ENCODE measurements at places on chromosomes 5 and 9.

- DNase-seq, result no peak
Measured at GRCh38 chr5:77312413-77312812, 101.9 kb downstream of the PDE8B start.

DNA sequence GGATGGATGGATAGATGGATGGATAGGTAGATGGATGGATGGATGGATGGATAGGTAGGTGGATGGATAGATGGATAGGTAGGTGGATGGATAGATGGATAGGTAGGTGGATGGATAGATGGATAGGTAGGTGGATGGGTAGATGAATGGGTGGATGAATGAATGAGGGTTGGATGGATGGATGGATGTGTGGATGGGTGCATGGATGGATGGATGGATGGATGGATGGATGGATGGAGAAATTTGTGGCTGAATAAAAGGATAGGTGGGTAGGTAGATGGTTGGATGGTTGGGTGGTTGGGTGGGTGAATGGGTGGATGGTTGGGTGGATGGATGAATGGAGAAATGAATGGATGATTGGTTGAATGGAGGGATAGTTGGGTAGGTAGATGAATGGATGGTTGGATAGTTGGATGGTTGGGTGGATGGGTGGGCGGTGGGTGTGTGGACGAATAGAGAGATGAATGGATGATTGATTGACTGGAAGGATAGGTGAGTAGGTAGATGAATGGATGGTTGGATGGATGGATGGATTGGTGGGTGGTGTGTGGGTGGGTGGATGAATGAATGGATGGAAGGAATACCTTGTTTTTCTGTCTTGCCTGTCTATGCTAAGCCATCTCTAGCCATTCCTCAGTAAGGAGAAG is 71.0 kb upstream of the ASS1 start:
- DNase-seq, result no peak

DNA sequence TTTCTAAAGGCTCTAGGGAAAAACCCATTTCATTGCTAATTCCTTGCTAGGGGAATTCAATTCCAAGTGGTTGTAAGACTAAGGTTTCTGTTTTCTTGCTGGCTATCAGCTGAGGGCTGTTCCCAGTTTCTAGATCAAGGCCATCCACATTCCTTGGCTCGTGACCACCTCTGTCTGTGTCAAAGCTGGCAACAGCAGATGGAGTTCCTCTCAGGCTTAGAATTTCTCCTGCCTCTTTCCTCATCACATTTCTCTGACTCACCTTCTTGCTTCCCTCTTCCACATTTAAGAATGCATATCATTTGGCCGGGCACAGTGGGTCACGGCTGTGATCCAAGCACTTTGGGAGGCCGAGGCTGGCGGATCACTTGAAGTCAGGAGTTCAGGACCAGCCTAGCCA is 19.0 kb downstream of the DAB2IP start:
- no peak for DNase-seq

DNA sequence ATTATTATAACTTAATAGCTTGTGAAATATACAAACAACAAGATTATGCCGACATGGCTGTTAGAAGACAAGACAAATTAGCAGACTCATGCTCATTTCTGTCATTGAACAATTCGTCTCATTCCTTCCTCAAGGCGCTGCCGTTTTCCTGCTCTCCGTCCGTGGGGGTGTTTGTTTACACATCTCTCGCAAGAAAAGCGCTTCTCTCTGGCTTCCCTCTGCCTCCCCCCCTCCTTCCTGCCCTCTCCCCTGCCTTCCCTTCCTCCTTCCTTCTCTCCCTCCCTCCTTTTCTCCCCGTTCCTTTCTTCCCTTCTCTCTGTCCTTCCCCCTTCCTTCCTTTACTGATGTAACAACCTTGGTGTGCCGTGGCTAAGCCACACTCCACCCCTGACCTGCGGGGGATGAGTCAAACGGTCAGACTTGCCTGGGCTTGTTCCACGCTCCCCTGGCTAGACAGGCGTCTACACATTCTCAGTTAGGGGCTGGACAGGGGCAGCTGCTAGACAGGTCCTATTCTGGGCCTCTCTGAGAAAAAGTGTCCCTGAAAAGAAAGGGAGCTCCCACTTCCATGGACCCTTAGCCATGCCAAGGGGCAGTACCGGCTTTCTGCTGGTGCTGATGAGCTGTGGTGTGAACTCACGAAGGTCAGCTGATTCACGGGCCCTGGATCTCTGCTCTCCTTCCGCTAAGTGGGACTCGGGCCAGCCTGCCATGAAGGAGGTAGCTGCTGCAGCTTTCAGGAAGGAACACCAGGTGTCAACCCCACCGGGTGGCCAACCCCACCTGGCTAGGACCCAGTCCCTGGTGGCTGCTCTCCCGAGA is 32.0 kb upstream of the SPTLC1 start:
- peak; percentile 78 for DNase-seq

GRCh38 chr9:33129886-33130881 is 37.0 kb downstream of the B4GALT1 start:
- no peak for DNase-seq

- DNase-seq, result no peak
Measured at GRCh38 chr9:87118594-87118993, 171.3 kb upstream of the GAS1 start.

GRCh38 chr5:111439473-111440075 is 72.8 kb downstream of the STARD4 start:
- no peak for DNase-seq
